ENCODE measurements at places on chromosomes 1 and 21.
A peak's percentile ranks its signal among the peaks of the same experiment; 100 is the strongest.

DNA sequence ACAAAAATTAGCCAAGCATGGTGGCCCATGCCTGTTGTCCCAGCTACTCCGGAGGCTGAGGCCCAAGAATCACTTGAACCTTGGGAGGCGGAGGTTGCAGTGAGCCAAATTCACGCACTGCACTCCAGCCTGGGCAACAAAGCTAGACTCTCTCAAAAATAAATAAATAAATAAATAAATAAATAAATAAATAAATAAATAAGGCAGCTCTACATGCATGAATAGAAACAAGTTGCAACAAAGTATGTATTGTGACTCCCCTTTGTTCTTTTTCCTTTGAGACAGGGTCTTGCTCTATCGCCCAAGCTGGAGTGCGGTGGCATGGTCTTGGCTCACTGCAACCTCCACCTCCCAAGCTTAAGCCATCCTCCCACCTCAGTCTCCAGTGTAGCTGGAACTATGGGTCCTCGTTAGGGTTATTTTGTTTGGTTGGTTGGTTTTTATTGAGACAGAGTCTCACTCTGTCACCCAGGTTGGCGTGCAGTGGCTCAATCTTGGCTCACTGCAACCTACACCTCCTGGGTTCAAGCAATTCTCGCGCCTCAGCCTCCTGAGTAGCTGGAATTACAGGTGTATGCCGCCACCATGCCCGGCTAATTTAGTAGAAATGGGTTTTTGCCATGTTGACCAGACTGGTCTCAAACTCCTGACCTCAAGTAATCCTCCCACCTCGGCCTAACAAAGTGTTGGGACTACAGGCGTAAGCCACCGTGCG, 8.0 kb downstream of the USP48 start:
- no peak for DNase-seq

GRCh38 chr1:92117526-92117925, 37.4 kb downstream of the BTBD8 start:
- no peak for DNase-seq

DNA sequence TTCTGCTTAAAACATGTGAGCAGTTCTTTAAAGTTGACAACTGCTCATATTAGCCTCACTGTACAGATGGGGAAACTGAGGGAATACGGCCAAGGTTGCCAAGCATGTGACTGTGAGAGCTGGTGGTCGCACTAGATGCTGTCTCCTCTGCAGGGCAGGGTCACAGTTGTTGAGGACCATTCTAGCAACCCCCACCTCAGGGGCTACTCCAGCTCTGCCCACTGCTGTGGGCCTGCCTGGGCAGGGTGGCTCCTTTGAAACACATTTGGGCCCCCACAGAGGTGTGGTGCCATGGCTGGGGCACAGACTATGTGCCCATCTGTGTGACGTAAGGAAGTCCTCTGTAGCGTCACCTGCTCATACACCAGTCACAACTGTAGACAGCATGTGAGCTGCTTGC, 779 bp downstream of the THEM5 start:
- no peak for DNase-seq

DNA sequence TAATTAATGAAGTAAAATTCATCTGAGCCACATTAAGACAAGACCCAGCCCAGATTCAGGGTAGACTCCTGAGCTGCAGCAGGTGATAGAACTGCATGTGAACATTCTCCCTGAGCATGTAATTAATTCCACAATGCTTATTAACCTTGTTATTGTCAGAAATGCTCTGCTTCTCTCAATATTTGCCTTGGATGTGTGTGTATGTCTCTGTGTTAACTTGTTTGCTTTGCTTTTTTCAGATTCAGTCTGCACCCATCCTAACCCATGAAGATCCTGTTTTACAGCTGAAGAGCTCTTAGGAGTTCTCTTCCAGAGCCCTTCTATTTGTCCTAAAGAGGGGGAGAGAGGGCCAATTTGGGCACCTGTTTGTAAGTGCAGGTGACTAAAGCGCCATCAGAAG, 143.2 kb upstream of the BMP8A start:
- DNase-seq: no peak

GRCh38 chr1:63758791-63759190, 15.0 kb upstream of the ROR1 start:
- DNase-seq: no peak

DNA sequence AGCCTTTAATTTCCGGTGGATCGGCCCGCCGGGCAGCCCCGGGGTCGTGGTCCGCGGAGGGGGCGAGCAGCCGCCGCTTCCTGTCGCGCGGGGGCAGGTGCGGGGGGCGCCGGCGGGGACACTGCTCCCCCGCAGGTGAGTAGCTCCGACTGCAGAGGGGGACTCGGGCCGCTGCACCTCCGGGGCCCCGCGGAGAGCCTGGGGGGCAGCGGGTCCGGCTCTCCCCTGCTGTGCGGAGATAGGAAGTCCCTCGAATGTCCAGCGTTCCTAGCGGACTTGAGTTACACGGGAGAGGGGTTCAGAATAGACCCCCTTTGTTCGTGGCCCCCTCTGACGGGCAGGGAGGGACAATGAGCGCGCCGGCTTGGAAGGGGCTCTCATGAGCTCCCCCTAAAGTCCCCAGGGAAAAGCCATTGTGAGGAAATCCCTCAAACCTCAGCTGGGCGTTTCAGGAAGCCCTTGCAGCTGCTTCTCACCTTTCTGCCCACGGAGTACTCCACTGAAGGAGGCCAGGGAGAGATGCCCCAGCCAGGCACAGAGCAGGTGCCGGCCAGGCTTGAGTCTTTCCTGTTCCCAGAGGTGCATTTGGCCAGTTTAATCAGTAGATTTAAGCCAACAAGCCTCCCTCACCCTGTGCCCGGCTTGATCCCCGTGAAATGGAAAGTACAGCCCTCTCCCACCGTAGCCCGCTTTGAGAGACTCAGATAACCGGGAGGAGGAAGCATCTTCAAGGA, 925 bp downstream of the PDE9A start:
- peak; percentile 70 for DNase-seq

DNA sequence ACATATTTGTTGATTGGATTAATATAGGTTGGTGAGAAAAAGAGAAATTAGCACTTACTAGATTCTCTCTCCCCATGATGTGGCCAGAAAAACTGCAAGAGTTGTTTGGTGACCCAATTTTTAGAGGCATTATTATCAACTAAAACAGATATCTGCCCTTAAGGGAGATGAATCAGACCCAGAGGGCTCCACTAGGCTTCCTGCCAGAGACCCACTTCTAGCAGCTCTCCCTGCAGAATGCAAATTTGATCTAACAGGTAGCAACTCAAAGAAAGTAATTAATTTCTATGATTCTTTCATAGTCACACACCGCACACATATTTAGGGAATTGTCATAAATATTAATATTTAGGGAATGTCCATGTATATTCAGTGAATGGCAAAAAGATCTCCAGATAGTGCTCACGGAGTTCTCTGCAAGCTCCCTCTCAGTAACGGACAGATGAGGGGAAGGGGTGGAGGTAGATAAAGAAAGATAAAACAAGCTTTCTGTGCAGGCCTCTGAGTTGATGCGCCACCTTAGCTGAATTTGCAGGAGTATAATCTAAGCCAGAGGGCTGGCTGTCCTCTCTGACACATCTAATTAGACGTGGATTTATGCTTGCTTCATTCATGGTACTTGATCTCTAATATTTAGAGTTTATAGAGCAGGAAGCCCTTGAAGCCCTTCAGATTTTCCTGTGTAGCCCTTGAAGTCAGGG, 84.1 kb upstream of the CCDC190 start:
- DNase-seq: no peak

Measured in WERI-Rb-1 (cell line).